ENCODE measurements at places on chromosomes 5 and 9.

- no peak for DNase-seq
These were observed 23.9 kb downstream of the FGF1 start for GRCh38 chr5:142661957-142662356.

DNA sequence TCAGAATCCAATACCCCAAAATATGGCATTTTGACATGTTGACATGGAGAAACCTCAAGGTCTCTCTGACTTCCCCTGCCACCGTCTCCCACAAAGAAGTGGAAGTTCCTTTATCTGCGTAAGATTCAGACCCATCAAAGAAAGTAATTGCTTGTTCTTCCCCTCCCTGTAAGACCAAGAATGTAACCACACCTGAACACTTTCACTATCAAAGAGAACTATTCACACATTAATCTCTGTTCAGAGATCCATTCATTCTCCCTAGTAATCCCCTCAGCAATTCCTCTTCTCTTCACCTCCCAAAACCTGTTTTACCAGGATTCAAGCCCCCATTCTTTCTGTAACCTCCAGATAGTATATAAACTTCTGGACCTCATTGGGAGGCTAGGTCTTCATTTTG, 4.1 kb upstream of the SLC1A1 start:
- DNase-seq = no peak

GRCh38 chr9:33714989-33715388, 80.4 kb upstream of the PRSS3 start:
- DNase-seq = peak; percentile 70

DNA sequence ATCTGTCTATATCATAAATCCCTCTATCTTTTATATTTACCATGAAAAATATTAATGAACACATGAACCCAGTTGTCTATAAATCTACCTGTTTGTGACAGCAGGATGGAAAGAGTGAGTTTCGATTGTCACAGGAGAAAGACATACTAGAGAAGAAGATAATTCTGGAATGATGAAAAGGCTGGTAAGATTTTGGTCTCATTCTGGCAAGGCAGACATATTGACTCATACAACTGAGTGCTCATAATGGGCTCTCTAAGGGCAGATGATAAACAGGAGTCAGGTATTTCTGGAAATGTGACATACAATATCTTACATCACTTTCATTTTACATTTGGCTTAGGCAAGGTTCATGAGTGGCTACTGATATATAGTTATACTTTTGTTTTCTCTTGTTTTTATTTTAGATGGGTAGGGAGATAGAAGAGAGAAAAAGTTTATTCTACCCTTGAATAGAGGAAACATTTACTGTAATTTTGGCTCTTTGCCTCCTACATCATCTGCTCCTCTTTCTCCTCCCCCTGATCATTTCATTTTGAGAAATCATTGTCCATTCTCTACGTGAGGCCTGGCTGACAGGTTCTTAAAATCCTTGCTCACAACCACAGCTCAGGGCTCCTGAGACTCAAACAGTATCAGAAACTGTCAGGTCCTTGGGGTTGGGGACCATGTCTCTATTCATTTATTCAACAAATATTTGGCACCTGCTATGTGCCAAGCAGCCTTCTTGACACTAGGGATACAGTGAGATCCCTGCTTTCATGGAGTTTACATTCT, 14.4 kb downstream of the ELOVL7 start:
- peak; percentile 19 for DNase-seq

DNA sequence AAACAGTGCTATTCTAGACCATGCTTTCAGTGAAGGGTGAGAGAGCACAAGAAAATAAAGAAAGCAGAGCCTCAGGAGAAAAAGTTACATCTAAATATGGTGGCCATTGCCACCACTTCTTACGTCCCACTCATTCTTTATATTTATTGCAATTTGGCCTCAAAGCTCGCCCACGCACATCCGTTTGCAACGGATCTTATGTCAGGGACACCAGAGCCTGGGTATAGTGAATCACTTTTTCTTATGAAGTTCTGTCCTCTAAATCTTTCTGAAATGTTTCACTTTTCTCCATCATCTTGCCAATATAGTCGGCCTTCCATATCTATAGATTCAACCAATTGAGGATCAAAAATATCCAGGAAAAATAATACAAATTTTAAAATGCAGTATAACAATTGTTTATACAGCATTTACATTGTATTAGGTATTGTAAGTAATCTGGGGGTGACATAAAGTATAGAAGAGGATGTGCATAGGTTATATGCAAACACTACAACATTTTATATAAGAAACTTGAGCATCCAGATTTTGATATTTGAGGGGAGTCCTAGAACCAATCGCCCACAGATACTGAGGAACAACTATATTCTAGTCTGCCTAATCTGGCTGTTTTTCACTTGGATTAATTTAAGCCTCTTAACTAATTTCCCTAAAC, 35.2 kb downstream of the GOLPH3 start:
- no peak for DNase-seq

DNA sequence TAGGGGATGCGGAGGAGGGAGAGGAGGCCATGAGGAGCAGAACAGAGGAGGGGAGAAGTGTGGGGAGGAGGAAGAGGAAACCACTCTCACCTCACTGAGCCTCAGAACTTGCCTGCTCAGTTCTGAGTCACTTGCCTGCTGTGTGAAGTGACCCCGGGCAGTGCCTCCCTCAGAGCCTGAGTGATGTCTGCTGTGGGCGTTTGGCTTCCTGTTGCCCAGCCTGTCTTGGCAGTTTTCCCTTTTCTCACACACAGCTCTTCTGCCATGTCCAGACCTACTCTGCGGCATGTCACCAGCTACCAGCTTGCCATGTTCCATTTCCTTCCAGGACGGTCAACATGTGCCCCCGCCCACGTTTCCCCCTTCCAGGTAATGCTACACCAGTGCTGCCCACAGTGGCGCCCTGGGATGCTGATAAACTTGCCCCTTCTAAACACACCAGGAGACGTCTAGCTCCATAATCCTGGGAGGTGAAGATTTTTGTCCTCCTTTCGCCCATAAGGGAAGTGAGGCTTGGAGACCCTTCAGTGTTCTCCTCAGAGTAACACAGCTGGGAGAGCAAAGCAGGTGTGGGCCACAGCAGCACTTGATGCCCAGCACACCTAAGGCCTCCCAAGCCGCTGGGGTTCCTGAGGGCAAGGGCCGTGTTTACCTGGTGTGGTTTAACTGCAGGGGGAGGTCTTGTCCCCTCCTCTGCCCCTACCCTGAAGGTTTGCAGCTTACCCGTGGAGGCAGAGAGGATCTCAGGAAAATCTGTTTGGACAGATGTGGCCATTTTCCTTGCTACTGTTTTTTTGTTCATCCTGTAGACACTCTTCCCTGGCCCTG, 63.8 kb upstream of the RNF130 start:
- no peak for DNase-seq

DNA sequence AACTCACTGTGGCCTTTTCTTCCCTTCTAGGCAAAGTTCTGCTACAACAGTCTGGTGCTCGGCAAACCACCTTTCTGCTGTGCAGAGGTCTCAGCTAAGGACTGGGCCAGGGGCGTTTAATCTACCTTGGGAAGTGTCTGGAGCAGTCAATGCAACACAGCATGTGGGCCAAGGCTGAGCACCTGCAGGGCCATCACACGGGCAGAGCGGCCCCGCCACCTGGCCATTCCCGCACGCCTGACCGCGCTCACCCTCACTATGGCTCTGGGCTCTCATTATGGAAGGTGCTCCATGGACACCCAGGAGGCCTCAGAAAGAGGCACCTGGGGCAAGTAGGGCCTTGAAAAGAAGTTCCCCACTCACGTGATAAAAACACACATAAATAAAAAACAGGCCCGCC, 65.7 kb upstream of the TBC1D9B start:
- DNase-seq = no peak

- peak; percentile 83 for DNase-seq
These were observed 30.7 kb downstream of the IFNW1 start for GRCh38 chr9:21110708-21111576.

DNA sequence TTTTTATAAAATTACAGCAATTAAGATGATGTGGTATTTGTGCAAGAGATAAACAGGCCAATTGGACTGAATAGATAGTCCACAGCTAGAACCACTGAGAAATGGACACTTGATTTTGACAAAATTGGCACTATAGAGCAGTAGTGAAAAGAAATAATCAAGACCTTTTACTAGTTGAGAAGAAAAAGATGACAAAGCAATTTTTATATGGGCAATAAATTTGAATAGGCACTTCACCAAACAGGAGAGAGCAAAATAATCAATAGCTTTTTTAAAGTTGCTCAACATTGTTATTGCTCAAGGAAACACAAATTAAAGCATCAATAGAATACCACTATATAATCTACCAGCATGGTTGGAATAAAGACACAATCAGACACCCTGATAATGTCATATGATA, 193.5 kb upstream of the FTMT start:
- DNase-seq = no peak

GRCh38 chr5:137733922-137734321, 2.0 kb downstream of the KLHL3 start:
- no peak for DNase-seq

- DNase-seq = peak; percentile 13
These were observed 518.2 kb upstream of the TLE4 start for GRCh38 chr9:79053598-79053997.

DNA sequence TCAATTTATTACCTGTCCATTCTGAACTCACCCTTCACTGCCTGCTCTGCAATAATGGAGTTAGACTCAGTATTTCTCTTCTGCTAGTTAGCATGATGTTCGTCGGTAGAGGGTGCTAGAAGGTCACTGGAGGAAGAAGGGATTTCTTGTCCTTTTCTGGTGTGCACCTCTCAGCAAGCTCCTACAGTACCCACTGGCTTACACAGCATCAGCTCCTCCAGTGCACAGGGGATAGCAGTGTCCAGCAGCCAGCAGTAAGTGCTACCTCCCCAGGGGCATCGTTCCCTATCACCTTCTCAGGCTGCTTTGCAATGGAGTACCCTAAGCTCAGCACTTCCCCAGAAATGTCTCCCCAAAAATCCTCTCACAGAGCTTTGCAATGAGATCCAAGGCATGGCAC, 45.9 kb upstream of the APC start:
- DNase-seq = no peak

DNA sequence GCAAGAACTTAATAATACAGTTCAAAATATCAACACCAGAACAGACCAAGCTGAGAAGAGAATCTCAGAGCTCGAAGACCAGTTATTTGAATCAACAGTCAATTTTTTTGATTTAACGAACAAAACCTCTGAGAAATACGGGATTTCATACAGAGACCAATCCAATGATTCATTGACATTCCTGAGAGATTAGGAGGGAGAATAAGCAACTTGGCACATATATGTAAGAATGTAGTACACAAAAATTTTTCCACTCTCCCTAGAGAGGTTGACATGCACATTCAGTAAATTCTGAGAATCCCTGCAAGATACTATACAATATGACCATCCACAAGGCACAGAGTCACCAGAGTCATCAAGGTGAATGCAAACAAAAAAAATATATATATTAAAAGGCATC, 1577.3 kb upstream of the C9orf72 start:
- DNase-seq = no peak

DNA sequence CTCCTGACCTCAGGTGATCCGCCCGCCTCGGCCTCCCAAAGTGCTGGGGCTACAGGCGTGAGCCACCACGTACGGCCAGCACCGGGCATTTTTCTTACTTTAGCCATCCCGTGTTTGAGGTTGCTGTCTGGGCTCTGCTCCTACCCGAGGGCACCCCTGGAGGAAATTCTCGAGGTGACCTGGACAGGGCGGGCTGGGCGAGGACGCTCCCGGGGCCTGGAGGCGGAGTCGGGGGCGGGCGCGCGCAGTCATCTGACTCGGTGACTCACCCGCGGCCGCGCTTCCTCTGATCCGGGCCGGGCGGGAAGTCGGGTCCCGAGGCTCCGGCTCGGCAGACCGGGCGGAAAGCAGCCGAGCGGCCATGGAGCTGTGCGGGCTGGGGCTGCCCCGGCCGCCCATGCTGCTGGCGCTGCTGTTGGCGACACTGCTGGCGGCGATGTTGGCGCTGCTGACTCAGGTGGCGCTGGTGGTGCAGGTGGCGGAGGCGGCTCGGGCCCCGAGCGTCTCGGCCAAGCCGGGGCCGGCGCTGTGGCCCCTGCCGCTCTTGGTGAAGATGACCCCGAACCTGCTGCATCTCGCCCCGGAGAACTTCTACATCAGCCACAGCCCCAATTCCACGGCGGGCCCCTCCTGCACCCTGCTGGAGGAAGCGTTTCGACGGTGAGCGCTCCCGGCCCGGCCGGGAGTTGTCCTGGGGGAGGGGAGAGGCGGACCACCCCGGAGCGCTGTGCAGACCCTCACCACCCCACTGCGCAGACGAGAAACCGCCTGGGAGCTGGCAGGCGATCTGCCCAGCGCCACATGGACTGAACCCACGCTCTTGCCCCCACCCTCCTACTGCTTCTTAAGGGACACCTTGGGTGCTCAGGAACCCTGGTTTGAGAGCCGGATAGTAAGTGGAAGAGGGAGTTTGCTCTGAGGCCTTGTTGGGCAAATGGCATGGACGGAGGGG, at the start of gene HEXB:
Gene HEXB, plus strand, starts transcription at position 334 of the 952 bp plus-strand sequence. Its CDS starts 28 bp downstream, at position 362.
- DNase-seq = peak; percentile 76

GRCh38 chr9:133560944-133561343, 26.4 kb downstream of the ADAMTSL2 start:
- no peak for DNase-seq

DNA sequence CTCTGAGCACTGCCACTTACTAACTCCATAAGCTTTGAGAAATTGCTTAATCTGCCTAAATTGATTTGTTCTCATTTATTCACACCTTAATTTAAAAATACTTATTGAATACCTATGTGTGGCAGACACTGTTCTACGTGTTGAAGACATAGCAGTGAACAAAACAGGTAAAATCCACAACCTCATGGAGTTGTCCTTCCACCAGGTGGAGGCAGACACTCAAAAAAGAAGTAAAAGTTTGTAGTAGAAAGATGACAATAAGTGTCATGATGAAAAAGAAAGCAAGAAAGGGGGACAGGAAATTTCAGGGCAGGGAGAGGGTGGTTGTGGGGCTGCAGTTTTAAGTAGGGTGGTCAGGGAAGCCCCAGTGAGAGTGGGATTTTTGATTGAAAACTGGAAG, 94.9 kb downstream of the SREK1 start:
- DNase-seq = peak; percentile 8

DNA sequence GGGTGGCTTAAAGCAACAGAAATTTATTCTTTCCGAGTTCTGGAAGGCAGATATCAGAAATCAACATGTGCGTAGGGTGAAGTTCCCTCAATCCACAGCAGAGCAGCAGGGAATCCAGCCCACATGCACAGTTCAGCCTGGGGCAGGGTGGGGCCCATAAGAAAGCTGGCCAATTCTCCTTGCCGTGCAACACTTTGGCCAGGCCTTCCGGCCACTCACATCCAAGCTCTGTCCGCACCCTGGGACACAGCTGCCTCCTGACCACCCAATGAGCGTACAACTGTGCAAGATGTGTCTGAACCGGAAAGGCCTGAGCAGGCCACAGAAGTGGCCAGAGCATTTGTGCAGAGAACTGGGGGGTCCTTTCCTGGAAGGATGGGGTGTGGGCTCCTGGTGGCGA, 274.9 kb downstream of the GADD45G start:
- DNase-seq = no peak

DNA sequence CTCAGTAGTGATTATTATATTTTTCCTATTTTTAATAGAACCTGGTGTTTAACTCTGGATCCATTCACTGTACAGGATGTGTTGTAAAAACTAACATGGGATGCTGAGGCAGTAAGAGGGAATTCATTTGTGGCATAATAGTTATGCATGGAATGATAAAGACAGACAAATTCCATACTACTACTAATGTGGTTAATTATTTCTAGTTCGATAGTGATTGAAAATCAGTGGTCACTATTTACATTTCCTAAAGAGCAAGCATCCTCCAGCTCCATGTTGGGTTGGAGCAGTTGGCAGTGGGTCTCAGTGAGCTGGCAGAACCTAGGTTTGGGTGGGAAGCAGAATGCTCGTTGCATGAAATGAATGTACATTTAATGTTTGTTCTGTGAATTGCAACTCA, 122.6 kb downstream of the SAXO1 start:
- no peak for DNase-seq

All from NCI-H2081 (cell line).